ENCODE measurements at places on chromosomes 11 and 22. TPM values are rescaled to one million over a fixed set of nuclear protein-coding genes. Genes with fewer than 3 reads are reported as not detected.

GPR83 gene
- total RNA-seq = not detected

- peak; percentile 80 for DNase-seq
- H3K4me3 ChIP-seq = peak overlapping the region; percentile 99
- H3K27ac ChIP-seq = peak overlapping the region; percentile 98
- H3K27me3 ChIP-seq = peaks cover 99% of the 10 kb centered on the region
- peaks cover 76% of the 10 kb centered on the region for H3K36me3 ChIP-seq
Observed at GRCh38 chr11:65427691-65428577, 5.3 kb downstream of the NEAT1 start.

OR51G1 gene
- not detected for total RNA-seq

- no peak overlapping the region for H3K4me3 ChIP-seq
- H3K27ac ChIP-seq = no peak overlapping the region
- no peak for DNase-seq
- peaks cover 13% of the 10 kb centered on the region for H3K27me3 ChIP-seq
- peaks cover 3% of the 10 kb centered on the region for H3K4me1 ChIP-seq
Observed at GRCh38 chr11:68308068-68308467, 4.3 kb upstream of the LRP5 start.

HTR3B gene
- total RNA-seq = not detected

- no peak for DNase-seq
- H3K27me3 ChIP-seq = no peaks in the 10 kb centered on the region
- H3K4me1 ChIP-seq = peaks cover 44% of the 10 kb centered on the region
- H3K4me3 ChIP-seq = no peak overlapping the region
Observed at GRCh38 chr11:95883381-95883780, 40.5 kb downstream of the MTMR2 start.

DNA sequence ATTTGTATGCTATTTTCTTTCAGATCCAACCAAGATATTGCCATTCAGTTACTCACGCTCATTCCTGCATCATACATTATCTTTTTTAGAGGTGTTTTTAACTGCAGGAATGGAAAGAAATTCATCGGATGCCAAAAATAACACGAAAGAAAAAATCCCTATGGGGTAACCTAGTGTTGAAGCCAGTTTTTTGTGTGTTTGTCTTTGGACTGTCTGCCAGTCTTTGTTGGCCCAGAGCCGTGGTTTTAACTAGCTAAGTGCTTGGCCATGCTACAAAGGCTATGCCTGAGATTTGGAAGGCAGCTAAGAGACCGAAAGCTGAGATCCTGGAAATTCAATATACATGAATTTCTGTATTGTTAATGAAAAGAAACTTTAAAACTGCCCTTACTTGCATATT, 309.8 kb upstream of the CNTN5 start:
- no peaks in the 10 kb centered on the region for H3K27me3 ChIP-seq
- no peak overlapping the region for H3K4me3 ChIP-seq
- H3K27ac ChIP-seq = no peak overlapping the region
- DNase-seq = no peak

DNA sequence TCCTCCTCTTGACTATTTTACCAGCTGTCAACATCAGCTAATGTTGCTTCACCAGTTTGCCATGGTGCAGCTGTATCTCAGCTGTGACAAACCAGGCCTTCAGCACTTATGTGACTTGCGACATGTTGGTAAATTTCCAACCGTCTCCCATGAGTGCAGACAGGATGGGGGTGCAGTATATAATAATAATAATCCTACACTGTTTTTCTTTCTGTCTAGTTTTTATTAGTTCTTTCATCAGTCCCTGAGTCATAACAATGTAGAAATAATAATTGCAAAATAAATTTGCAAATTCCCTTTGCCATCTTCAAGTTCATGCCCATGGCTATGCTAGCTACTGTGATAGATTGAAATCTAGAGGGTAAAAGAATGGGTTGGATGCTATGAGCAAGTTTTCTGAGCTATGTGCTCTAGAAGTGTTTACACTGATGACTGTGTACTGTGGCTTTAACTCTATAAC, 4.9 kb downstream of the MMP13 start:
- peaks cover 16% of the 10 kb centered on the region for H3K4me1 ChIP-seq
- H3K27me3 ChIP-seq = no peaks in the 10 kb centered on the region
- H3K36me3 ChIP-seq = no peaks in the 10 kb centered on the region
- no peak overlapping the region for H3K4me3 ChIP-seq
- DNase-seq = peak; percentile 8
- no peak overlapping the region for H3K27ac ChIP-seq

DNA sequence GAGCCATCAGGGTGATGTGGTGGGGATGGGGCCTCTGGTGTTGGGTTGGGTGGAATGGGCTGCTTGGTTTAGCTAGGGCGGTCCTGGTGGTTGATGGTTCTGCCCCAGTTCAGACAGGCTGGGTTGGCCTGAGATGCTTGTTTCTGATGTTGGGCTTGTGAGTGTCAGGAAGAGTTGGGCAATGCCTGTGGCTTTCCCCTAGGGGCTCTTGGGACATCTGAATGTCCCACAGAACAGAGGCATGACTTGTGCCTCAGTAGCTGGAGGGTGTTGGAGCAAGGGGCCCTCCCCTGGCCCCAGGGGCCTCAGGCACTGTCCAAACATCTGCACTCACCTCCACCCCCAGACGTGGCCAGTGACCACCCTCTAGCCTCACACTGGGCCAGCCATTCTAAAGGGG, 14.0 kb upstream of the CTSD start:
- H3K36me3 ChIP-seq = no peaks in the 10 kb centered on the region
- H3K4me1 ChIP-seq = peaks cover 9% of the 10 kb centered on the region
- DNase-seq = no peak
- H3K4me3 ChIP-seq = no peak overlapping the region

DNA sequence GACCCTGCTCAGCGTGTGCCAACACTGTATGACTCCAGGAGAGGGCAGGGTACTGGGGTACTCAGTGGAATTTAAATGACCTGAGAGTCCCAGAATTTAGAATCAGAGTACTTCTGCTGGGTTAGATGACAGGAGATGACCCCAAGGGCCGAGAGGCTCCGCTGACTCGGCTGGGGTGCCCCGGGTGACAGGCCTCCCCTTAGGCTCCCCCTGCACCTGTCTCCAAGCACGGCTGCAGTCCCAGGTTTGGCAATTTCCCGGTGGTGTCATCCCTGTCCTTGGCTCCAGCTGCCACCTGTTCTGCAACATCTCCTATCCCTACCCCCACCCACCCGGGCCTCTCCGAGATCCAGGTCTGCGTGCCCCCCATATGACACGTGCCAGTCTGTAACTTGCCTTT, 1.3 kb downstream of the ACTN3 start:
- H3K4me1 ChIP-seq = peaks cover 18% of the 10 kb centered on the region
- H3K27ac ChIP-seq = no peak overlapping the region
- peaks cover 17% of the 10 kb centered on the region for H3K27me3 ChIP-seq
- no peaks in the 10 kb centered on the region for H3K36me3 ChIP-seq

DNA sequence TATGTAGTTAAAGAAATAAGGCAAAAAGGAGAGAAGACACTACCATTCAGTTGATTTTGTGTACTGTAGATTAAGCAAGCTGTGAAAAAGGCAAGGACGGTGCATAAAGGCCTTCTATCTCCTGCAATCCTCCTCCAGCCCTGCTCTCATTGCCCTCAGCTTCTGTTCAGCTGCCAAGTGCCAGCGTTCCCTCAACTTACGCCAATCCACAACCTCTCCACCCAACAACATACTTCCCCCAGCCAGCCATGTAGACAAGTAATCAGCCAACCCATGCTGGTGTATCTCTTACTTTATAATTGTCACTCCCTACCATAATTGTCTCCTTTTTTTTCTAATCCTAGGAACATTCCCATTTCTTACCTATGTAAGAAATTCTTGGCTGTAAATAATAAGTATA, 30.1 kb upstream of the ANO5 start:
- no peak overlapping the region for H3K27ac ChIP-seq
- H3K4me1 ChIP-seq = no peaks in the 10 kb centered on the region
- H3K4me3 ChIP-seq = no peak overlapping the region
- no peaks in the 10 kb centered on the region for H3K27me3 ChIP-seq
- H3K36me3 ChIP-seq = no peaks in the 10 kb centered on the region

- peak; percentile 11 for DNase-seq
- H3K27ac ChIP-seq = peak overlapping the region; percentile 57
- H3K27me3 ChIP-seq = no peaks in the 10 kb centered on the region
- peaks cover 16% of the 10 kb centered on the region for H3K36me3 ChIP-seq
- H3K4me1 ChIP-seq = peaks cover 33% of the 10 kb centered on the region
- H3K4me3 ChIP-seq = no peak overlapping the region
Observed at GRCh38 chr11:72856551-72857345, 42.5 kb downstream of the ATG16L2 start.

GRCh38 chr11:36186340-36187175, 102.7 kb downstream of the COMMD9 start:
- DNase-seq = peak; percentile 15
- H3K4me3 ChIP-seq = no peak overlapping the region
- H3K27me3 ChIP-seq = no peaks in the 10 kb centered on the region
- H3K27ac ChIP-seq = no peak overlapping the region
- peaks cover 6% of the 10 kb centered on the region for H3K4me1 ChIP-seq

- DNase-seq = no peak
- H3K27ac ChIP-seq = no peak overlapping the region
- H3K4me3 ChIP-seq = no peak overlapping the region
- no peaks in the 10 kb centered on the region for H3K36me3 ChIP-seq
- H3K27me3 ChIP-seq = peaks cover 46% of the 10 kb centered on the region
- H3K4me1 ChIP-seq = no peaks in the 10 kb centered on the region
Observed at GRCh38 chr22:36743591-36744412, 32.1 kb downstream of the IFT27 start.

RIBC2 gene
- 0.63 TPM for total RNA-seq

DNA sequence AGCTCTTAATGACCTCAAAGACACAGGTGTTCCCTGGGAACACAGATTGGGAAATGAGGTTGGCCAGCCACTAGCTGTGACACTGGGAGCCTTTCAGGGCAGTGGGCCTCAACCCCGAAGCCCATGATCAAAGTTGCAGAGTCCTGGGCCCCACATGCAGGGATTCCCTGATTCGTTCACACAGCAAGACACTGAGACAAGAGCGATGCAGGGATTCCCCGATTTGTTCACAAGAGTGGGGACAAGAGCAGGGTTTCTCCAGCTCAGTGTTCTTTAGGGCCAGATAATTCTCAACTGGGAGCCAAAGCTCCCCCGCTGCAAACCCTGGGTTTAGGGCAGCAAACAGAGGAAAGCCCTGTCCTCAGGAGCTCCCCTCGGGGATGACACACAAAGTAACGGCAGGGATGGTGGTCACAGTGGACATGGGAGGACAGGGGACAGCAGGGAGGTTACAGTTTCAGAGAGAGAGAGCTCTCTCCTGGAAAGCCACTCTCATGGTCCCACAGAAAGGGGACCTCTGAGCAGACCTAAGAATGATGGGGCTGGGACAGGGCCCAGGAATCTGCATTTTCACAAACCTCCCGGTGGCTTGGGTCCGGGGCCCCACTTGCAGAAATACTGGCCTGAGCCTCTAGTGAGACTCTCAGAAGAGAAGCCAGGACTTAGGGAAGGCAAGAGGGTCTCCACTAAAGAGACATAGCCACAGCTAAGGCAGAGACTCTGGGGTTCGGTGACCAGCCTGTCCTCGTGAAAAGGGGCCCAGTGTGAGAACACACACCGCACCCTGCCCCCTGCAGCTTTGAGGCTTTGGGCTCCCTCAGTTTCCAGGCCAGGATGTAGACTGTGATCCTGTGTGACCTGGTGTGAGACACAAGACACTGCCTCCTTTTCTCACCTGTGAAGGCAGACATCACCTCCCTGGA, 7.4 kb upstream of the GNAZ start:
- no peak overlapping the region for H3K27ac ChIP-seq
- no peaks in the 10 kb centered on the region for H3K36me3 ChIP-seq
- H3K4me1 ChIP-seq = peaks cover 5% of the 10 kb centered on the region
- no peak overlapping the region for H3K4me3 ChIP-seq
- DNase-seq = no peak

- no peaks in the 10 kb centered on the region for H3K36me3 ChIP-seq
- H3K27me3 ChIP-seq = peaks cover 40% of the 10 kb centered on the region
Observed at GRCh38 chr11:123374622-123374968, 55.5 kb upstream of the GRAMD1B start.

SMTNL1 gene
- not detected for total RNA-seq

GRCh38 chr11:23932485-23932898, 564.4 kb upstream of the LUZP2 start:
- H3K36me3 ChIP-seq = peaks cover 5% of the 10 kb centered on the region
- peaks cover 23% of the 10 kb centered on the region for H3K4me1 ChIP-seq
- H3K4me3 ChIP-seq = no peak overlapping the region
- 0 out of 2 replicates have a peak overlapping the region, but pooled peaks have one; percentile 18 for H3K27ac ChIP-seq

OR52H1 gene
- not detected for total RNA-seq

DNA sequence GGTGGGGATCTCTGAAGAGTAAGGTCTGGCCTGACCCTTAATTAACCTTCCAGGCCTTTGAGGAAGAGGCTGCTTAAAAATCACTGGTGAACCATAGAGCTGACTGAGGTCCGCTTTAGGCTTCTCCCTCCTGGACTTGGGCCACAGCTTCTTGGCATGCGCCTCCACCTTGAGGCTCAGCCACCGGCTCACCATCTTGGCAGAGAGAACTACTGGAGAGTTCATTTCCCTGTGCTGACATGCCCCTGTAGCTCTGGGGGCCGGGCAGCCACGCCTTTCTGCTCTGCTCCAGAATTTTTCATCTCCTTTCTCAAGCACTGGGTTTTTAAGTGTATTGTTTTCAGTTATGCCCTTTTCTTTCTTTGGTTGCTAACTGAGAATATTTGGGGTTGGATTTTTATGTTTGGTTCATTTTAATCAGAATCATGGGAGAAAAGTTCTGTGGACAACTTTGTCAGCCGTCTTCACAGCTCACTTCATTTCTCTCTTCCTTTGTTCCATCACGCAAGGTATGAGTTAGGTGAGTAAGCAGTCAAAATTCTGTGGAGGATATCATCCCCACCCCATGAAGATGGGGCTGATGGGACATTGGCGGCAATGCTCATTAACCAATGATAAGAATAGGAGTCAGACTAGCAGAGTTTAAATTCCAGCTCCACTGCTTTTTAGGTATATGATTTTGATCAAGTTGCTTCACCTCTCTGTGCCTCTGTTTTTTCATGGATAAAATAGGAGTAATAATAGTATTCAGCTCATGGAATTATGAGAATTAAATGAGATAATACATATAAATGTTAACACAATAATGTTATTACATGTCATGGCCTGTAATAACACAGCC, 103.9 kb downstream of the DBX1 start:
- peaks cover 40% of the 10 kb centered on the region for H3K4me1 ChIP-seq
- no peak overlapping the region for H3K4me3 ChIP-seq
- H3K27ac ChIP-seq = peak overlapping the region; percentile 18
- H3K27me3 ChIP-seq = no peaks in the 10 kb centered on the region
- DNase-seq = no peak

- DNase-seq = peak; percentile 65
- peaks cover 59% of the 10 kb centered on the region for H3K4me1 ChIP-seq
- peaks cover 11% of the 10 kb centered on the region for H3K36me3 ChIP-seq
- H3K27ac ChIP-seq = peak overlapping the region; percentile 96
- H3K4me3 ChIP-seq = peak overlapping the region; percentile 67
Observed at GRCh38 chr11:35288817-35289541, 130.4 kb downstream of the SLC1A2 start.

DNA sequence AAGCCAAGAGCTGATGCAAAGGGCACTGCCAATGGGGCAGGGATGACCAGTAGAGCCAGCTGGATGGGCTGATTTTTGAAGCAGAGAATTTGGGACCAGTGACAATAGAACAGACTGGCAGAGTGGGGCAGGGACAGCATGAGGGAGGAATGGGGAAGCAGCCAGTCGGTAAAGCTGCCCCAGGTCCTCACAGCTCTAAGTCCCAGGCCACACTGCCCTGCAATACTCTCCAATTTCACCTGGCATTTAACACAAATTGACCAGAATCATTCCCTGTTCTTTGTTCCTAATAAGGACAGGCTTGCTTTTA, 186.9 kb downstream of the CTTN start:
- DNase-seq = no peak
- no peak overlapping the region for H3K4me3 ChIP-seq
- H3K27ac ChIP-seq = no peak overlapping the region
- H3K36me3 ChIP-seq = peaks cover 4% of the 10 kb centered on the region
- H3K27me3 ChIP-seq = peaks cover 11% of the 10 kb centered on the region
- no peaks in the 10 kb centered on the region for H3K4me1 ChIP-seq

Data from HFFc6 (cell line).